ENCODE measurements at places on chromosomes 11 and 22.
A peak's percentile ranks its signal among the peaks of the same experiment; 100 is the strongest.

DNA sequence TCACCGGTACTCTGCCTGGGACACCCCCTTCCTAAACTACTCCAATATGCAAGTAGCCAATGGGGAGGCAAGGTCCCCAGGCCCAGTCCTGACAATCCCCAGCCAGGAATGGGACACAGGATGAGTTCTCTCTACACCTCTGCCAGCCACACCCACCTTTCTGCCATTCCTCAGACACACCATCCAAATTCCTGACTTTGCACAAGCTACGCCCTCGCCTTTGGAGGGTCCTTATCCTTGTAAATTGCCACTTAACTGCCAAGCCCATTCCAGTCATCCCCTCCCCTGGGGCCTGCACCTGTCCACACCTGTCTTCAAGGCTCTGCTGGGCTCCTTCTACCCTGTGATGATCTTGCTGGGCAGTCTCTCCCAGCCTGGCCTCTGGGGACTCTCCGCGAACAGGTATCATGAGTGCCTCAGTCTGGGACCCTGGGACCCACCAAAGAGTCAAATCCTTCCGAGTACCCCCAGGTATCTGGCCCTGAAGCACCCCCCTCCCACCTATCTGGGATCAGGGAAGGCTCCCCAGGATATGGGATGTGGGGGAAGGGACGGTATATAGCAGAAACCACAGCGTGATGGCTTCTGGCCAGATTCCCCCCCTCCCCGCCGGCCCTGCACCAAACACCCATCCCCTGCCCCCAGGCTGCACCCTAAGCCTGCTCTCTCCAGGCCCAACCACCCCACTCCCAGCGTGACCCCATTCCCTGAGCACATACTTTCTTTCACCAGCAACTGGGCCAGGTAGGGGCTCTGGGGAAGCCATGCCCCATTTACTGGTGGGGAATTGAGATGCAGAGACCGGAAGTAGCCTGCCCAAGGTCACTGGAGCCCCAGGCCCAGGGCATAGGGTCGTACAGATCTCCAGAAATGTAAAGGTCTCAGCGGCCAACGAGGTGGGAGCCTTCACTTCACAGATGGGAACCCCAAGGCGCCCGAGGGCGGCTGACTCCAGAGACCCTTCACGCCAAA lies 806 bp downstream of the ARAP1 start:
- DNase-seq, result no peak

- no peak for DNase-seq
Observed at GRCh38 chr11:57977709-57978108, 46.0 kb upstream of the OR9Q1 start.

GRCh38 chr11:122270535-122270934 lies 154.5 kb upstream of the BLID start:
- DNase-seq, result no peak

DNA sequence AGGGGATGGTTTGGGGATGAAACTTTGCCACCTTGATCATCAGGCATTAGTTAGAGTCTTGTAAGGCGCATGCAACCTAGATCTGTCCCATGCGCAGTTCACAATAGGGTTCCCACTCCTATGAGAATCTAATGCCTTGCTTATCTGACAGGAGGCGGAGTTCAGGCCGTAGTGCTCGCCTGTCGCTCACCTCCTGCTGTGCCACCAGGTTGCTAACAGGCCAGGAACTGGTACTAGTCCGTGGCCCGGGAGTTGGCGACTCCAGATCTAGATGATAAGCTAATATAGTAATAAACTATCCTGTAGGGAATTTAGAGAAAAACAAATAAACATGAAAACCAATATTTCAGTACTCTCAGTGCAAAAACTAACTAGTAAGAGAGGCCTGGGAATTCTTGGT lies 155.4 kb upstream of the ANO5 start:
- no peak for DNase-seq

DNA sequence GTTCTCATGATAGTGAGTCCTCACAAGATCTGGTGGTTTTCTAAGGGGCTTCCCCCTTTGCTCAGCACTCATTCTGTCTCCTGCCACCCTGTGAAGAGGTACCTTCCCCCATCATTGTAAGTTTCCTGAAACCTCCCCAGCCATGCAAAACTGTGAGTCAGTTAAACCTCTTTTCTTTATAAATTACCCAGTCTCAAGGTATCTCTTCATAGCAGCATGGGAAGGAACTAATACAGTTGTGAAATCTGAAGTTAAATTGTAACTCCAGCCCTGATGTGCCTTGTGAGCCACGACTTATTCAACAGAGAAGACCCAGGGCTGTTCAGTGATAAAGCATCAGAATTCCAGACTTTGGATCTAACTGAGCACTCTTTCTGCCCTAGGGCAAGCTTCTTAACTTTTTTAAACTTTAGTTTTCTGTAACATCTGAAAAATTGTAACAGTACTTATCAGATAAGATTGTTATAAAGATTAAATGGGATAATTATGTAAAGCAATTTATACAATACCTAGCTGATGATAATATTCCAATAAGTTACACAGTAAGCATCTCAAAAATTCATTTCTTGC lies 220.0 kb downstream of the TRPC6 start:
- DNase-seq, result no peak

DNA sequence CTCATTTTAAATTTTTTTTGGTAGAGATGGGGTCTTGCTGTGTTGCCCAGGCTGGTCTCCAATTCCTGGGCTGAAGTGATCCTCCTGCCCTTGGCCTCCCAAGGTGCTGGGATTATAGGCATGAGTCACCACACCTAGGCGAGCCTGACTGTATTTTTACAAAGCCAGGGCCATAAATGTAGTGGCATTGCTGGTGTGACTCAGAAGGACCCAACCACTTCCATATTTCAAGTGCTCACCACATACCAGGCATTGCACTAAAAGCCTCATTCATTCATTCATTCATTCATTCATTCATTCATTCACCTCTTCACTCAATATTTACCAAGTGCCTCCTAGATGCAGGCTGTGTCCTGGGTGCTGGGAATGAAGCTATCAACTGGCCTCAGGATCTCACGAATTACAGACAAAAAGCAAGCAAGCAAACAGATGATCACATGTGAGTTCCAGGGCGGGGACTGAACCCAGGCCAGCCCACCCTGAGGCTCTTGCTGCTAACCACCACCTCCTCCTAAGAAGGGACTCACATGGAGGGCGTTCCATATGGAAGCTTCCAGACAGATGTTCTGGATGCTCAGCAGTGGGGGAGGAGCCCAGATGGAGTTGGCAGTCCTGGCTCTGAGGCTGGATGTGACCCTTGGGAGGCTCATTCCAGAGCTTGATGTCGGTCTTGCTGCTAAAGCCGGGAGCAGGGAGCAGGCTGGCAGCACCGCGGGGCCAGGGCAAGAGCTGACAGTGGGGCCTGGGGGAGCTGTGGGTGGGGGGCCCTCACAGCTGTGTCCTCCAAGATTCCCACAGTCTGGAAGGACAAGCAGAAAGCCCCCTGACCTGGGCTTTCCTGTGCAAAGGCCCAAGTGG lies 158.8 kb downstream of the CTTN start:
- DNase-seq, result no peak

- no peak for DNase-seq
Observed at GRCh38 chr11:68658661-68659060, 25.7 kb upstream of the GAL start.

DNA sequence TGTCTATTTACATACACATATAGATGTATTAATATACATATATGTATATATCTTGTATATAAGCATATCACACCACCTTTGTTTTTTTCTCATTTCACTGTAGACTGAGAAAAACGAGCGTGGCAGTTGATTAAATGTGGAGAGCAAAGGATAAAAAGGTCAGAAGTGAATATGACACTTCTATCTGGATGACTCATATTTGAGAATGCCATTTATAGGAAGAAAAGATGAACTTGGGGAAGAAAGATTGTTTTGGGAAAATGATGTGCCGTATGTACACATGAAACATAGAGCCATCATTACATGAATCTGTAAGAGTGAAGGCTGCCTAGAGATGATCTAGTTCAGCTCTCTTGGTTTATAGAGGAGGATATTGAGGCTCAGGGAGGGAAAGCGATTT lies 28.7 kb downstream of the AMOTL1 start:
- no peak for DNase-seq

GRCh38 chr11:124717786-124718651 lies 21.7 kb upstream of the NRGN start:
- DNase-seq, result peak; percentile 53

GRCh38 chr11:47394050-47394321 lies 14.4 kb upstream of the SLC39A13 start:
- no peak for DNase-seq

DNA sequence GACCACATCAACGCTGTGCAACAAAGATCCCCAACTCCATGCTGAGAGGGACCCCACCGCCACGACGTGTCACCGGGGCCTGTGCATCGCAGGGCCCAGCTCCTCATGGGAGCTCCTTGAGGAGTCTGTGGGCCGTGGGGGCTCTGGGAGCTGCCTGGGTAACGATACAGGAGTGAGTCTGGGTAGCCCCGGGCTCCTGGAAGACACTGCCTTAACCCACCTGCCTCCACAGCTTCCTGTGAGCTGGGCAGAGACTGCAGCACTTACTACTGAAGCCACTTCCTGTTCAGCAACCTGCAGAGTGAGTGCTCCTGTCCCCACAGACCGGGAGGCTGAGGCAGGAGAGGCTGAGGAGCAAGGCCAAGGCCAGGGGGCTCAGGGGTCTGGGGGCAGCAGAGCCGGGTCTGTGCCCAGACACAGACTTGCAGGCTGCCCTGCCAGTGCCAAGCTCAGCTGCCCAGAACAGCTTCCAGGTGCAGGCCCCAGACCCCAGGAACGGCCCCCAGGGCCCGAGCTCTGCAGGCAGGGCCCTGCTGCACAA lies 226.7 kb downstream of the BRD1 start:
- no peak for DNase-seq

DNA sequence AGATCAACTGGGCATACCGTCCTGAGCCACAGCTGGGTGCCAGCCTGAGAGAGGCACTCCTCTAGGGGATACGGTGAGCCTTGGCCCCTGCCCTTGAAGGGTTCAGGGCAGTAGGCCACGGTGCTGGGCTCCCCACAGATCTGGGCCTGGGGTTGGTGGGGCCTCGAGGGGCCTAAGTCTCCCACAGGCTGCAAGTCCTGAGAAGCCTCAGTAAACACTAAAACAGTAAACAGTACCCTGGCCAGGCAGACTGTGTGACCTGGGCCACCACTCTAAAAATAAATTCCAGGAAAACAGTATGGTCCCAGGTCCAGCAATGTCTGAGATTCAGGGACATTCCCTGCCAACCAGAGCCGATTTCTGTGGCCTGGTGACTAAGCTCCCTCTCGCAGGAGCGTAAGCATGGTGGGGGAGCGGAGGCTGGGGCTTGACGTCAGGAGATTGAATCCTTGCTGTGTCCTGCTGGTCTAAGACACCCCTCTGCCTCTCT lies 2.3 kb upstream of the RHOD start:
- no peak for DNase-seq

DNA sequence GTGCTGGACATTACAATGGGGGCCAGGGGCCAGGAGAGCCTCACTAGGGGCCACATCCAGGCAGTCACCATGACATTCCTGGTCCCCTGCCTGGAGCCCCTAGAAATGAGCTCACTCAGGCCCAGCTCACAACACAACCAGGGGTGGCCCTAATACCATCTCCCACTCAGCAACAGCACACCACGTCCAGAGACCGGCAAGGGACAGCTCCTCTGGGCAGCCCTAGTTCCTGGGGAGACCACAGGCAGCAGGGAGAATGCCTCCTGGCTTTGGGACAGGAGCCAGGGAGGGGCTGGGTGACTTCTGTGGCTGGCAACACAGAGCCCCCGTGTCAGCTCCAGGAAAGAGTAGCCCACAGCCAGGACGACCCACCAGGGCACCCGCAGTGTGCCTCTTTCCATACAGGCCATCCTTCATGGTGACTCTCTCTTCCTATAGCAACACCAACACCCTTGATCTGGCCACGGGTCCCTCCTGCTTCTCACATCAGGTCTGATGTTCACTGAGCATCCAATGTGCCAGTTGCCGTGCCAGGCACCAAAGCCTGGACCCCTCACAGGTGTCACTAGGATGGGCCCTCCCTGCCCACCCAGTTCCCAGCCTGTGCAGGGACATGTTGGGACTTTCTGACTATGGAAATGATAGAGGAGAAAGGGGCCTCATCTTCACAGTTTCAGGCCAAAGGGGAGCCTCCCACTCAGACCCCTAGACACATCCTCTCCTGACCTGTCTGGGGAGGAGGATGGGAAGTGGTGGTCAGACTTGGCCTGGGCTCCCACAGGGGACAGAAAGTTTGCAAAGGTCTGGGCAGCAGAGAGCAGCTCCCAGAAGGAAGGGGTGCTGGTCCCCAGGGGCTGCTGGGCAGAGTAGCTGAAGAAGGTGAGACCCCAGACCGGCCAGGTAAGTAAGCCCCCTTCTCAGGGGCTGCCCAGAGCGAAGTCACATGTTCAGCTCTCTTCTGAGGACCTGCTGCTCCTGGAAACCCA lies 43.2 kb downstream of the IGLL5 start:
- DNase-seq, result no peak

GRCh38 chr22:29689206-29689879 lies 30.5 kb upstream of the CABP7 start:
- no peak for DNase-seq

DNA sequence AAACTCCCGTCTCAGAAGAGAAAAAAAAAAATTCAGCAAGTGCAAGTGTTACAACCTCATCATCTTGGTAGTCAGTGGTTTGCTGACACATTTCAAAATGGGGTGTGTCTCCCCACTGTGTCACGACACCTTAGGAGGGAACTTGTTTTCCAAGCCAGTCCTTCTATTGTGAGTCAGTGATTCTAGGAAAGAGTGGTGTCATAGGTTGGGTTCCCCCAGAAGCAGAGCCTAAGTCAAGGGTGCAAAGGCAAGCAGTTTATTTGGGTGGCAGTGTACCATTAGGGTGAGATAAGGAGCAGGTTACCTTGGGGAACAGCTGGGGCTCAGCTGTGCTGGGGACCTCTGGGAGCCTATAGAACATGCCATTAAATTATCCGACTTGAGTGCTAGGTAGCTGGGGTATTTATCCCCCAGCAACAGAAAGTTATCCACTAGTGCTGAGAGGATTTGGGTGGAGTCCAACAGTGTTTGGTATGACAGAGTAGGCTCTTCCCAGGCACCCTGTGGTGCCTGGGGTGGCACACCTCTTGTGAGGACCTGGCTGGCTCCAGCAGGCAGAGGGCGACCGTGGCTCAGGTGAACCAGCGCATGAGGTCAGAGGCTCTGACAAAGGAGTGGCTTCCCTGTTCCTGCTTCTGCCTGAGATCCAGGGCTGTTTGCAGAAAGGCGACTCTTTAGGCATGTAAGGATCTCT lies 41.7 kb downstream of the KIAA1671 start:
- peak; percentile 17 for DNase-seq

- DNase-seq, result no peak
Observed at GRCh38 chr22:33781411-33781810, 138.9 kb downstream of the LARGE1 start.

DNA sequence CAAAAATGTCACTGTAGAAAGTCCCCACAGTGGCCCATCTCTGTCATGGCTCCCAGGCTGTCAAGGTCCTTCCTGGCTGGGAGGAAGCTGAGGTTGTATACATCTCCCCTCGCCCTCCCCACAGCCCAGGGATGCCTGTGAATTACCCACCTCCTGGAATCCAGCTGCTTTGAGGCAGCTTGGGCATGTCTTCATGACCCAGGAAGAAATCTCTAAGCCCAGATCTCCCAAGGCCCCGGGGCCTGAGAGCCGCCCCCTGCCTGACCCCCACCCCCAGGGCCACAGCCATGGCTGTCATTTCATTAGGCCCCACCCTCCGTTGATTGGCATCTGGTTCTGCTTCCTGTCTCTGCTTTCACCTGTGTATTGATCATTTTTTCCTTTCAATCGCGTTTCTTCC lies 207.5 kb downstream of the TBC1D22A start:
- no peak for DNase-seq

Data from NCI-H1105 (cell line).